Left lung (tissue), 14 donors: ENCODE measurements at places on chromosomes 1 and 21.

DNA sequence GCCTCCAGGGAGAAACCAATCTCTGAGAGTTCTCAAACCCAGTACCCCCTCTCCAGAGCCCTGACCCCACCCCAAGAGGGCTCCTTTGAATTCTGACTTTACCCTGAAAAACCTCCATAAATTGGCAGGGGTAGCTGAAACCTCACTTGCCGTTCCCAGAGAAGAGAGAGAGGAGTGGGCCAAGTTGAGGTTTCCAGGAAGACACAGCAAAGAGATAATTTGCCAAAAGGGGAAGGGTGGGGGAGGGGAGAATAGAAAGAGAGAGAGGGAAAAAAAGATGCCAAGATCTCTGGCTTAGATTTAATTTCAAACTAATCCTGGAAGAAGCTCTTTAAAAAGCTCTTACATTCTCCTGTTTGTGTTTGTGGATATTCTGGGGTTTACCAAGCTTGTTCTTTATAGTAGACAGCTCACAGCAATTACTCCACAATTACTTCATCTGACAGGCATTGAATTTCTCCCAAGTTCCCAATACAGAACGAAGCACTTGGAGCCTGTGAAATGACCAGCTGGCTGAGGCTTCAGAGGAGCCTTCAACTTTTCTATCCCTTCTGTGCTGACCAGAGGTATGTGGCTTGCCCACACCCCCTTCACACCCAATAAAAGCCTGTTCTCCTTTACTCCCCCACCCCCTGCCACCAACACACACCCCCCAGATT, 1.1 kb upstream of the GRHL3 start:
- peak; percentile 90 for DNase-seq

DNA sequence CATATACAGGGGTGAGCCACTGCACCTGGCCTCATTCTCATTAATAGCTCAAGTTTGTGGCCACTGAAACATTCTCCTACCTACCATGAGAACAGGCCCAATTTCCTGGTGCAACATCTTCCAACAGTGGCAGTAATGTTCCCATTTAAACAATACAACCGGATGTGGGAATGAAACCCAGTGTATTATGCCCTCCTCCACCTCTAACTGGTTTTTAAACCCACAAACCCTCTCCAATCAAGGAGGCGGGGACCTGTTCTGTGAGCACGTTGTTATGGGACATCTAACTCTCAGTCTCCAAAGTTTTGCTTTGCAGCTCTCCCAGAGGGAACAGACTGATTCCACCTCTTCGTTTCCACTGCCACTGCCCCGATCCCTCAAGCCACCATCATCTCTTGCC, 2.6 kb downstream of the CTNNBIP1 start:
- DNase-seq: no peak

DNA sequence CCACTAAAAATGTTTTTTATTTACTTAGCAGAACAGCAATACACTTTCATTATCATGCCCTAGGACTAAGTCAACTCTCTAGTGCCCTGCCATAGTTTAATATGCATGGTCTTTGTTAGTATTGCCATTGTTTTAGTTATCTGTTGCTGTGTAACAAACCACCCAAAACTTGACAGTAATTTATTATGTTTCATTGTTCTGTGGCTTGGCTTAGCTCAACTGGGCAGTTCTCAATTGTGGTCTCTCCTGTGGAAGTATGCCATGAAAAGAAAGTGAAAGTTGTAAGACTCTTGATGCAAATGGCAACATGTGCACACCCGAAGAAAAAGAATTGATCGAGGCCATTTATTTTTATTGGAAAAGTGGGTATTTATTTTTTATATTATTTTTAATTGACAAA, 206.3 kb upstream of the KCTD3 start:
- DNase-seq: no peak

DNA sequence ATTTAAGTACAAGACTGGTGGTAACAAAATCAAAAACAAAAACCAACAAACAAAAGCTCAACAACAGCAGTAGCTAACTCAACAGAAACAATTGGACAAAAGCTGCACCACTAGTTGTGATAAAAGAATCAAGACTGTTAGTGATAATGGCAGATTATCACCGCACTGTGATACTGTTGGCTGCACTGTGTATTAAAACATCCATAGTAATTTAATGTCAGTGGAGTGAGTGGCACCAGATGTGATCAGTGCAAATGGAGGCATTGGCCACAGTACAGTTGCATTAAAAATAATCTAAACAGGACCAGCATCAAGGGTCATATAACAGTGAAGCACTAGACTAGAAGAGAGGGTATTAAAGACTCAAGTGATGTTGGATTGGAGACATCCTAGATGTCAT, 1341.3 kb downstream of the MRPL39 start:
- DNase-seq: no peak

DNA sequence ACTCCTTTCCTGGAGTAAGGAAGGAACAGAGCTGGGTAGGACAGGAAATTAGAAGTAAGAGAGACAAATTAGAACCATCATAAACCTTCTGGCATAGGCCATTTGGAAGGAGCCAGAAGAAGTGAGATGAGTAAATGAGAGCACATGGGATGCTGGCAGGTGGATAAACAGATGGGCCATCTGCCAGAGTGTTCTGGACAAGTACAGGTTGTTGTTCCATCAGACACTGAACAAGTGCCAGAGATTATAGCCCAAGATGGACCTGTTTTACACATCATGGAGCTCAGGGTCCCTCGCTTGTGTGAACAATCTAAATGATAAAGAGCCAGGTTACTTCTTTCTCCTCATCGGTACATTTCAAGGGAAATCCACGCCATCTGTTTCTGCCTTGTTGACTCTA, 200.3 kb downstream of the HHIPL2 start:
- no peak for DNase-seq

- DNase-seq: no peak
These were observed 528.6 kb downstream of the PTPRC start for GRCh38 chr1:199167460-199167859.

- DNase-seq: no peak
These were observed 13.5 kb upstream of the ENO1 start for GRCh38 chr1:8892026-8892425.
